ENCODE measurements at places on chromosomes 5 and 9.
A peak's percentile ranks its signal among the peaks of the same experiment; 100 is the strongest.

GRCh38 chr9:130707225-130707976, 13.8 kb downstream of the EXOSC2 start:
- no peak for DNase-seq

DNA sequence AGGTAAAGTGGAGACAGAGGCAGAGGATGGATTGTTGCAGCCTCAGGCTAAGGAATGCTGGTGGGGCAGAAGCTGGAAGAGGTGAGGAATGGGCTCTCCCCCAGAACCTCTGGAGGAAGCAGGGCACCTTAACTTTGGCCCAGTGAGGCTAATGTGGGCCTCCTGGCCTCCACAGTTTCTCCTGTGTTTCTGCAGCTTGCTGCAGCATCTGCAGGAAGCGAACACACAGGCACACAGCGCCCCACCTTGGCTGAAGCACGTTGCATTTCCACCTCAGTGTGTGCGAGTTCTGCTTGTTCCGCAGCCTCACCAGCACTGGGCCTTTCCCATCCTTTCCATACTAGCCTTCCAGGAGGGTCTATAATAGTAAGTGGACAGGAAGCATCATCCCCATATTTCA, 27.2 kb upstream of the ASS1 start:
- no peak for DNase-seq

DNA sequence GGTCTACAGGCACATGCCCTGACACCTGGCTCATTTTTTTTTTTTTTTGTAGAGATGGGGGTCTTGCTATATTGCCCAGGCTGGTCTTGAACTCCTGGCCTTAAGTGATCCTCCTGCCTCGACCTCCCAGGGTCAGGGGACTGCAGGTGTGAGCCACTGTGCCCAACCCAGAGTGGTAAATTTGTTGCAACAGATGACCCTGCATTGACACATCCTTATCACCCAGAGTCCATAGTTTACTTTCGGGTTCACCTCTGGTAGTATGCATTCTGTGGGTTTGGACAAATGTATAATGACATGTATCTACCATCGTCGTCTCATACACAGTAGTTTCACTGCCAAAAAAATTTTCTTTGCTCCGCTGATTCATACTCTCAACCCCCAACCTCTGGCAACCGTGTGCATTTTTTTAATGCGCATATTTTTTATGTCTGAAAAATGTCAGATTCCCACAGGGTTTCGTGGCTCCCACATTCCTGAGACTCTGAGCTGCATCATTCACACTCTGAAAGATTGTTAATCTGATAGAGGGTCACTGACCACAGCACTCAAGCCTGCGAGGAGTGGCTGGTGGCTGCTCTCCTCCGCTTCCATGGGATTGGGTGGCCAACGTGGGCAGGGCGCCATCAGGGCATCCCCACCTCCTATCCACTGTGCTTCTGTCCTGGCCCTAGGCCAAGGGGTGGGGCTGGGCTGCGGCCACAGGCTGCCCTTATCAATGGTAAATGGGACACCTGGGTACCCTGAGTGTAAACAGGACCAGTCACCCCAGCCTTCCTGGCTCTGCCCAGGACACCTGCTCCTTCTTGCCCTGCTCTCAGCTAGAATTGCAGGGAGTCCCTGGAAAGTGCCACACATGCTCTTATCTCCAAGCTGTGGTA, 9.6 kb downstream of the NDST1 start:
- no peak for DNase-seq

GRCh38 chr9:15150939-15151338, 156.1 kb downstream of the TTC39B start:
- no peak for DNase-seq

DNA sequence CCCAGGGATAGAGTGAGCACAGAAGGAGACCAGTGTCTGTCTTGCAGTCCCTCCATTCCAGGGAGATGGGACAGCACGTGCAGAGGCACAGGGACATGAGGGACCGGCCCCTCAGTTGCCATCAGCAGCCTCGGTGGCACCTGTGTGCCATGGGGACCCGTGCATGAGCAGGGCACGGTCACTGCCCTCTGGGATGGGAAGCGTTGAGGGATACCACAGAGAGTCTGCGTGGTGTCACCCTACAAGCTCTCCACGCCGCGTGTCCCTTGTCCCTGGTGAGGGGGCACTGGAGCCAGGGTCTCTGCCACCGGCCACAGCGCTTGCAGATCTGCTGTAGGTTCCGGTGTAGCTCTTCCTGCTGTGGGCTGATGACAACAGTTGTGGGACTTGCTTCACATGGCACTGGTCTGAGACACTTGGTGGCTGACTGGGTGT, 108.1 kb downstream of the CACNA1B start:
- DNase-seq = peak; percentile 34

GRCh38 chr9:132214027-132214622, 52.3 kb downstream of the NTNG2 start:
- DNase-seq = peak; percentile 79

DNA sequence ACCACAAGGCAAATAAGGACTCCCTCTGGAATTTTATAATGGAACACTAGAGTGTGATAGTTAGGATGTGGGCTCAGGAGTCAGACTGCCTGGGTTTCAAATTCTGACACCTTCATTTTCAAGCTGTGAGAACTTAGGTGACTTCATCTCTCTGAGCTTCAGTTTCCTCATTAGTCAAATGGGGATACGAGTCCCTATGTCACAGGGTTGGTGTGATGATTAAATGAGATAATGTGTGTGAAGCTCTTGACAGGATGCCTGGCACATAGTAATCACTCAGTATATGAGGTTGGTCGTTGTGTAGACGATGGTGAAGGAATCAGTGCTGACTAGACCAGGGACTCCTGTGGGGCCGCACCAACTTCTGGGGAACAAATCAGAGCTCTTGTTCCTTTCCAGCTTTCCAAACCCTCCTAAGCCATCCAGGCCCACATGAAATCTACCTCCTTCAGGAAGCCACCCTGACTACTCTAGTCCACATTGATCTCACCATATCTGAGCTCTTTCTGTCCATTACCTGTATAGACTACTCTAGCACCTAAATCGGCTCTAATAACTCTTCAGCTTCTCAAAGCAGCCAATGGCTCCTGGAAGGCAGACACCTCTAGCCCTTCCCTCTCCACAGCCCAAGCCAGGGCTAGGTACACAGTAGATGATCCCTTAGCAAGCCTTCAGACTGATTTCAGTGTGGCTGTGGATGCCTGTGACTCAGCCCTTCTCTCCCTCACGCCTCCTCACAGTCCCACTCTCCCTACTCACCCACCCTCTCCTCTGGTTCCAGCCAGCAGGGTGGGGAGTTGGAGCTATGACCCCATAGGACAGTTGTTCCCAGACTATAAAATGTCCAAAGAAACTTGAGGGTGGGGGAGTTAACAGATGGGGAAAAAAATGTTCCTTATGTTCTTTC, 2.5 kb upstream of the TCF7 start:
- no peak for DNase-seq

DNA sequence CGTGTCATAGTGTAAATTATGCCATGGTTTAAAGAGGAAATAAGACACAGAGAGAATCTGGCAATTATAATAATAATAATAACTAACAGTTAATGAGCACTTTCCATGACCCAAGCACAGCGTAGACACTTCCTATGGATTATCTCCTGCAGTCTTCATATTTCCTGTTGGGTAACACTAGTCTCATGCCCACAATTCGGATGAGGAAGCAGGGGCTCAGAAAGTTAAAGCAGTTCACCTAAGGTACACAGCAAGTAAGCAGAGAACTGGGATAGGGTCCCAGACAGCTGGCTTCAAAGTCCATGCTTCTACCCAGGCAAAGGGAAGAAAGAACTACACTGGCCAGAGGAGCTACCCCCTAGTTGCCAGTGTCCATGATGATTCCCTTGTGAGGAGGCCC, 27.9 kb upstream of the TGFBI start:
- no peak for DNase-seq

DNA sequence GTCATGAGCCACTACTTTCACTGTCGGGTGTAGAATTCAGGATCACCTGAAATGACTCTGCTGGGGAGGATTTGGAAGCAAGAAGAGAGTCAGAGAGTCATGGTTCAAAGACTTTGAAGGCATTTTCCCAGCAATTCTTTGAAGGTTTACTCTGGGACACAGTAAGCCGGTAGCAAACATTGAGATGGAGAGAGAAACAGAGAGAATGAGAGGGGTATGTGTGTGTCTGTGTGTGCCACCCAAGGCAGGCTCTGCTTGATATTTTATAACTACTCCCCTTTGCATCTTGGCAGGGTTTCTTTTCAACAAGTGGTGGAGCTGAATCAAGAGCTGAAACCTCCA, 89.8 kb downstream of the ANKRD55 start:
- DNase-seq = no peak

- DNase-seq = peak; percentile 45
Observed at GRCh38 chr5:149633476-149634350, 52.4 kb downstream of the ARHGEF37 start.

GRCh38 chr5:154260224-154260927, 69.8 kb downstream of the GALNT10 start:
- no peak for DNase-seq

- DNase-seq = no peak
Observed at GRCh38 chr5:126117044-126117443, 306.2 kb upstream of the GRAMD2B start.

DNA sequence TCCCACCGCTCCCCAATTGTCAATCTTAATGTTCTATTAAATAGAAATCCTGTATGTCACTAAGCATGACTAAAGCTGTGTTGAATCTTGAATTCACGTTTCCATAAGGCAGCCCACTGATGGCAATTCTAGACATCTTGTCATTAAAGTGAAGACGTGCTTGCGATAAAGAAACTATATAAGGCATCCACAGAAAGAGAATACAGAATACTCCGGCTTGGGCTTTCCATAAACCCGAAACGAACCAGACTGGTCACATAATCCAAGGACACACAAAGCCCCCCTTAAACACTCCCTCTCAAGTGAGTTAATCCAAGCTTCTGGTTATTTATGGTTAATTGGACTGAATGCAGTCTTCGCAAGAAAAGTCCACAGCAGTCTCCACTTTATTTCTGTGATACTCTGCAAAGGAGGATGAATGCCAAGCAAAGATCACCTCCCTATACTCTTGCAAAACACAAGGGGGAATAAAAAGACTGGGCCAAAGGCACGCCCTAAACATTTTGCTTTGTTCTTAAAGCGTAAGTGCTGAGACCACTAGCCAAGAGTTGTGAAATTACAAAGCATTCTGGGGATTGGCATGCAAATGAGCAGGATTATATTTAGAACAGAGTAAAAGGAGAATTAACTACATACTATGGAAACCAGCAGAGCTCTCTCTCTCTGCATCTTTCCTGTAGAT, 54.7 kb downstream of the DPYSL3 start:
- no peak for DNase-seq

DNA sequence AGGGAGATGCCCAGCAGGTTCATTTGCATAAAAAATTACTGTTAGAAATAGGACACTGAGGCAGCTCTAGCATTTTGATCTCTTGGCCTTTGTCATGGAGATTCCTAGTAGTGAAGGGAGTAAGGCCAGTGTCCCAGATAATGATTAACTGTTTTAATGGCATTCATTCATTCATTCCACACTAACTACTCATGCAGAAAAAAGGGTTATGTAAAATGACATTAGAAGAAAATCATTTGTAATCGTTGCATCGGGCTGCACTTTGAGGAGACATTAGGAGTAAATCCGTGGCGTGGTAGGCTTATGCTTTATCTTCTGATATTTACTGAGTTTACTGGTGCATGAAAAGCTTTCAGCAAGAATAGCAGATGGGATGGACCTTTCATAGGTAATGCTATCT, 82.6 kb upstream of the GRHPR start:
- DNase-seq = no peak

- no peak for DNase-seq
Observed at GRCh38 chr5:16179511-16179935, at the start of gene MARCHF11. MARCHF11 (minus strand) TSS chr5:16179791; CDS start chr5:16179575, 216 bp downstream.

DNA sequence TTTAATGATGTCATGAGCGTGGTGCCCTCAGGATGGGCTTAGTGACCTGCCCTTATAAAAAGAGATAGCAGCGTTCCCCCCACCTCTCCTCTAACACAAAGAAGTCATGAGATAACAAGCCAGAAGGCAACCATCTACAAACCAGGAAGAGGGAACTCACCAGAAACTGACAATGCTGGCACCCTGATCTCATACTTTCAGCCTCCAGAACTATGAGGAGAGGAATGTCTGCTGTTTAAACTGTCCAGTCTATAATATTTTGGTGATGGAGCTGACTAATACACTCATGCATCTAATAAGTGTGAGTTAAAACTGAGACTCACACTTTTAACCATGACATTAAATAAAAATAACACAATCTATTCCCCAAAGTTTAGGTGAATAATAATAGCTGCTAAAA, 156.1 kb upstream of the SPEF2 start:
- DNase-seq = no peak

- DNase-seq = no peak
Observed at GRCh38 chr5:14063691-14064090, 79.5 kb upstream of the TRIO start.

- no peak for DNase-seq
Observed at GRCh38 chr5:161847941-161848391, at the start of gene GABRA1. GABRA1 (plus strand) TSS chr5:161848120; CDS start chr5:161850811, 2,691 bp downstream.

DNA sequence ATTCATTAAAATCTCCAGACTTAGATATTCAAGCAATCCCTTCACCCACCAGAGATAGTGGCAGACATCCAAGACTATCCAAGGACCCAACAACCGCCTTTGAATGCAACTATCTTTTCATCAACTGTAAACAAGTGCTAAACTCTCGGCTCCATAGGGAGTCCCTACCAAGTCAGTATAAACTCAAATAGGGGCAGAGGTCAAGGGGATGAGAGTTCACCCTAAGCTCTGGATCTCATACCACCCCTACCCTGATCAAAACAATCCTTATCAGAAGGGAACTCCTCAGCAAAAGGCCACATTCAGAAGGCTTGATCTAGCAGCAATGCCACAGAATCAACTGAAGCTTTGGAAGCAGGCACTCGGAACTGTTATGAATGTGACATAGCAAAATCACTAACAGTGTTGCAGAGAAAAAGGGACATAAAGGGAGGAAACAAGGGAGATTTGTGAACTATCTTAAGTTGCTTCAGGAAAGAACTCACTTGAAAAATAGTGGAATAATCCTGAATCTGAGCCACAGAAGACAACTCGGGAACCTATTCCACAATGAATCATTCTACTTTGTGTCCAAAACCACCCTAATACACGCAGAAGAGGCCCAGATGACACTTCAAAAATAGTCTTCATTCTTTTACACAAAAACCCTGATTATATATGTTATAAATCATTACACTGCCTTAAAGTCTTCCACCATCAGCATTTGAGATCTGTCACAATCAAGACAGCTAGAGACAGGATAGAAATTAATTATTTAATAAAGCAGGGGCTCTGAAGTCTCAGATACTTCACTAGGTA, 49.8 kb downstream of the NR6A1 start:
- no peak for DNase-seq

- no peak for DNase-seq
Observed at GRCh38 chr5:124789104-124789605, 42.7 kb upstream of the ZNF608 start.

GRCh38 chr5:9196403-9197227, 349.3 kb downstream of the SEMA5A start:
- no peak for DNase-seq

DNA sequence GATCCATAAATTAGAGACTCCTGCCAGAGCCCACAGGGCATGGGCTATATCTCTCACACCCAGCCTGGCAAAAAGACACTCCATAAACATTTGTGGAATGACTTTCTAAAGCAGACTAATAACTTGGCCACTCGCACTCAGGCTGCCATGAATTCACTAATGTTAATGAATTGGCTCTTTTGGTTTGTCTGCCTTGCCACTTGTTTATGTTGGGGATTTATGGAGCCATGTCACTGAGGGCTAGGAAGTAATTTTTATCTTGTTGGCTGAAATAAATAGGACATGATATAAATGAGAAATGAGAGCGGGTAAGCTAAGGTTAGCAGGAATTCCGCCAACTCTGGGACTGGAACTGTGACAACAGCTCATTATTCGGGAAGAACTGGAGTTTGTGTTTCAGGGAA, 55.2 kb downstream of the DROSHA start:
- DNase-seq = no peak

GRCh38 chr5:32503261-32503660, 58.7 kb upstream of the ZFR start:
- DNase-seq = no peak
